Activated CD4-positive, alpha-beta T cell treated with anti-CD3 and anti-CD28 coated beads, Interleukin-2, Interleukin-6, amounts not matched to agents 100 ng/mL and 50 ng/mL, durations not matched to agents 16 hours and 8 hours (primary cell): ENCODE measurements at places on chromosomes 5 and 9.

DNA sequence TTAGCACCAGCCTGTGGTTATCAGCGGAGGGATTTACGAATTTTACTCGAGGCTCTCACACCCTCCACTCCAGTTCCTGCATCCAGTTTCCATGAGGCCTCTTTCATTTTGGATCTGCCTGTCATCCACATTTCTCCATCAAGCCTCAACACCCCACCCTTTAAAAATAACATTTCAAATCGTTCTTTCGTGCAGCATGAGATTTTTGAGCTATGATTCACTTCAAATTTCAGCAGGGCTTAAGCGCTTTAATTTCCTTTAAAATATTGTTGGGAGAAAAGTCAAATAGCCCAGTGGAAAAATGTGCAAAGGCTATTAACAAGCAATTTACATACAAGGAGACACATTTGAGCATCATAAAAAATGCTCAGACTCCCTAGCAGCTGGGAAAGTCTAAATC lies 103.2 kb downstream of the MSX2 start:
- no peak for DNase-seq

GRCh38 chr5:135874461-135874860 lies 21.2 kb downstream of the IL9 start:
- DNase-seq = no peak

DNA sequence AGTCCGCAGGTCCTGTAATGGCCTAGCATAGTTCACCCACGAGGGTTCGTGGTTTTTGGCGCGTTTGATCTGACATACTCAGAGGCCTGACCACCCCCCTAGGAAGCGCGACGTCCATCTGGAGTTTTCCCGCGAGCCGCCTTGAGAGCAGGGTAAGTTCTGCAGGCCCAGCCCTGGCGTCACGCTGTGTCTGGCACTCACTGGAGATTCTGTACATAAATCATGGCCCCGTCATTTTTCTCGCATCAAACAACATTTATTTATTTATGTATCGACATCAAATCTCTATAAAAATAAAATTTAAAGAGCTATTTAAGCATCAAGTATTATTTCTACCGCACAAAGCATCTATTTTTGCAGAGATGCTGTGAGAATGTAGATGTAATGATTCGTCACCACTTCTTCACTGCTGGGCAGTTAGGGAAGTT lies 437 bp upstream of the TRIM41 start:
- no peak for DNase-seq

GRCh38 chr5:135543001-135543484 lies 7.3 kb upstream of the NEUROG1 start:
- DNase-seq = no peak

- DNase-seq = peak; percentile 89
Measured at GRCh38 chr5:179550511-179551342, at the start of gene RUFY1. RUFY1 (plus strand) TSS chr5:179550554; CDS start chr5:179550570, 16 bp downstream.

- peak; percentile 66 for DNase-seq
Measured at GRCh38 chr5:59020611-59021285, 437.9 kb downstream of the RAB3C start.

- DNase-seq = peak; percentile 11
Measured at GRCh38 chr9:119365291-119366027, 3.8 kb downstream of the BRINP1 start.

- DNase-seq = no peak
Measured at GRCh38 chr5:2863675-2864433, 112.4 kb upstream of the IRX2 start.

- no peak for DNase-seq
Measured at GRCh38 chr5:154571325-154572035, 93.5 kb upstream of the HAND1 start.

DNA sequence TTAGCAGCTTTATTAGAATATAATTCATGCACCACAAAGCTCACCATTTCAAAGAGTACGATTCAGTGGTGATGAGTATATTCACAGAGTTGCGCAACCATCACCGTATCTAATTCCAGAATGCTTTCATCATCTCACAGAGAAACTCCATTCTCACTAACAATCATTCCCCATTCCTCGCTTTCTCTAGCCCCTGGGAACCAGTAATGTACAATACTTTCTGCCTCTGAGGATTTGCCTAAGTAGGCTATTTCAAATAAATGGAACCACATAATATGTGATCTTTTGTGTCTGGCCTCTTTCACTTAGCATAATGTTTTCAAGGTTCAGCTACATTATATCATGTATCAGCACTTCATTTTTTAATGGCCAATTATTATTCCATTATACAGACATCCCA lies 145.1 kb upstream of the ADAMTS16 start:
- no peak for DNase-seq

GRCh38 chr9:121252104-121252851 lies 15.7 kb upstream of the GSN start:
- no peak for DNase-seq

- no peak for DNase-seq
Measured at GRCh38 chr5:68454766-68455165, 239.2 kb downstream of the PIK3R1 start.

GRCh38 chr5:33491941-33492340 lies 51.2 kb downstream of the TARS1 start:
- no peak for DNase-seq

DNA sequence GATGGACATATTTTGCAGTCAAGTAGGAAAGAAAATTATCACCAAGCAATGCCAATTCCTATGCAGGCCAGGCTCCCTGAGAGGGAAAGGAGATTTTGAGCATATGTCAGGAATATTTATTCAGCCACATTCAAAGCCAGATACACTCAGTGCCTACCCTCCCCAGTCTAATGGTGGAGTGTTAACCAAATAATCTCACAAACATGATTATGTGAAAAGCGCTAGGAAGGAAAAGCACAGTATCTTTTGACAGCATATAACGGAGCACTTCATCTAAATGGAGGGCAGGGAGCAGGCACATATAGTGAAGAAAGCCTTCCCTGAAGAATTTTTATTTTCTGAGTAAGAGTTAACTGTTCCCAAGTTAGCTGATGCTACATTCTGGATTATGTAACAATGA lies 80.3 kb upstream of the SLC30A5 start:
- no peak for DNase-seq

DNA sequence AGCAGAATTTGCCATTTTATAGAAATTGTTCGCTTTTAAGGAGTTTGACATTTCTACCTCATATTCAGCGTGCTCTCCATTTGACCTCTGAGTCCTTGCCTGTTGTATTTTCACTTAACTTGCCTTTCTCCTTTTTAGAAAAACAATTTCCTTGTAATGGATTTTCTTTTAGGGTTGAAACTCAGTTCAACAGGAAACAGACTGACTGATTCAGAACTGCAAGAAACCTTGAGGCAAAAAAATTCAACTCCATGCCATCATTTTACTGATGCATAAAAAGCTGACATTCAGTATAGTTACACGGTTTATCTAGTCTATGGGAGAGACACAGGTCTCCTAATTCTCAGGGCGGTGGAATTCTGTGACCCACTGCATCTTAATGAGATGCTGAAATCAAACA lies 59.8 kb downstream of the MRPS30 start:
- DNase-seq = no peak

DNA sequence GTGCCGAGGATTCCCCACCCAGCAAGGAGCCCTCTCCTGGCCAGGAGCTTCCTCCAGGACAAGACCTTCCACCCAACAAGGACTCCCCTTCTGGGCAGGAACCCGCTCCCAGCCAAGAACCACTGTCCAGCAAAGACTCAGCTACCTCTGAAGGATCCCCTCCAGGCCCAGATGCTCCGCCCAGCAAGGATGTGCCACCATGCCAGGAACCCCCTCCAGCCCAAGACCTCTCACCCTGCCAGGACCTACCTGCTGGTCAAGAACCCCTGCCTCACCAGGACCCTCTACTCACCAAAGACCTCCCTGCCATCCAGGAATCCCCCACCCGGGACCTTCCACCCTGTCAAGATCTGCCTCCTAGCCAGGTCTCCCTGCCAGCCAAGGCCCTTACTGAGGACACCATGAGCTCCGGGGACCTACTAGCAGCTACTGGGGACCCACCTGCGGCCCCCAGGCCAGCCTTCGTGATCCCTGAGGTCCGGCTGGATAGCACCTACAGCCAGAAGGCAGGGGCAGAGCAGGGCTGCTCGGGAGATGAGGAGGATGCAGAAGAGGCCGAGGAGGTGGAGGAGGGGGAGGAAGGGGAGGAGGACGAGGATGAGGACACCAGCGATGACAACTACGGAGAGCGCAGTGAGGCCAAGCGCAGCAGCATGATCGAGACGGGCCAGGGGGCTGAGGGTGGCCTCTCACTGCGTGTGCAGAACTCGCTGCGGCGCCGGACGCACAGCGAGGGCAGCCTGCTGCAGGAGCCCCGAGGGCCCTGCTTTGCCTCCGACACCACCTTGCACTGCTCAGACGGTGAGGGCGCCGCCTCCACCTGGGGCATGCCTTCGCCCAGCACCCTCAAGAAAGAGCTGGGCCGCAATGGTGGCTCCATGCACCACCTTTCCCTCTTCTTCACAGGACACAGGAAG lies 120.2 kb downstream of the RGS3 start:
- no peak for DNase-seq
